ENCODE measurements at places on chromosomes 2 and 18.

GRCh38 chr18:53735526-53735925, 488.9 kb downstream of the MBD2 start:
- no peak for DNase-seq

GRCh38 chr2:47653902-47654789, 128.8 kb upstream of the MSH6 start:
- DNase-seq: no peak

- DNase-seq: no peak
These were observed 198.4 kb downstream of the GALR1 start for GRCh38 chr18:77448046-77448445.

GRCh38 chr2:85990084-85990483, 101.3 kb upstream of the ST3GAL5 start:
- no peak for DNase-seq

DNA sequence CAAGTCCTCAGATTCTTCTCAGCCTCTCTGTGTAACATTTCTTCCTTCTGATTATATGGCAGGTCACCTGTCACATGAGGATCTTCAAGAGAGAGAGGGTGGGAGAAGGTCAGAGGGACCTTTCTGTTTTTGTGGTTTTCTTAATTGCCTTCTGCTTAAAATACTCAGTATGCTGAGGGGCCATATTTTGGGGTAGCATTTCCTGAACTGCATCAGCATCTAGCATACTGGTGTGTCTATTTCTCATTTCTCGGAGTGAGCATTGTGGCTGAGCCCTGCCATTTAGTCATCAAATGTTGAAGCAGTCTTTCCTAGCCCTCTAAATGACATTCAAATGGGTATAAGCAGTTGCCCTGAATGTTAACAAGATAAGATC, 162.7 kb downstream of the MYO3B start:
- no peak for DNase-seq

DNA sequence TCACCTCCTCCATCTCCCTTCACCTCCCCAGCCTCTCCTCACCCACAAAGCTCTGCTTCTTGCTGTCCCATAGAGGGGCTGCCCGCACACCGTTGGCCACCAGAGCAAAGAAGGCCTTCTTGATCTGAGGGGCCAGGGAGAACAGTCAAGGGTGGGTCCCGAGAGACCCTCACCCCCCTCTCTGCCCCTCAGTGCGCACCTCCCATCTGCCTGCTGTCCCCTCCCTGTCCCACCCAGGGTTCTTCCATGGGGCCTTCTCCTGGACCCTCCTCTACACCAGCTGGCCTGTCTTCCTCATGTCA, 3.2 kb downstream of the PRKAG3 start:
- no peak for DNase-seq

GRCh38 chr2:232955856-232956255, 57.2 kb downstream of the NGEF start:
- no peak for DNase-seq

GRCh38 chr2:163982938-163983337, 247.1 kb upstream of the FIGN start:
- no peak for DNase-seq

DNA sequence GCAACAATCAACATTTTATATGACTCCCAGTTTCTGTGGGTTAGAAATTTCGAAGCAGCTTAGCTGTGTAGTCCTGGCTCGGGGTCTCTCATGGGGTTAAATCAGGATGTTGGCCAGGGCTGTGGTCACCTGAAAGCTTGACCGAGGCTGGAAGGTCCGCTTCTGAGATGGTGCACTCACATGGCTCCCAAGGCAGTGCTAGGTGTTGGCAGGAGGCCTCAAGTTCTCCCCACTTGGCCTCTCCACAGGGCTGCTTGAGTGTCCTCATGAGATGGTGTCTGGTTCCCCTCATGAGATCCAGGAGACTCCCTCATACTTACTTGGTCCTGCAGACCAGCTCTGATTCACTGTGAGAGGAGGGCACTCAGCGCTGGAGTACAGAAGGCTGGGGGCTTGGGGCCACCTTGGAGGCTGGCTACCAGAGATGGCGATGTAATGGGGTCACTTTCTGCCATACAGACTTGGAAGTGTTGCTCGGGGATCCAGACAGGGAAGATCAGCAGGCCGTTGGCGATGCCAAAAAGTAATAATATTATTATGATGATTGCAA, 98.8 kb downstream of the INHBB start:
- no peak for DNase-seq

- DNase-seq: no peak
These were observed 90.3 kb downstream of the PRPF40A start for GRCh38 chr2:152626911-152627339.

DNA sequence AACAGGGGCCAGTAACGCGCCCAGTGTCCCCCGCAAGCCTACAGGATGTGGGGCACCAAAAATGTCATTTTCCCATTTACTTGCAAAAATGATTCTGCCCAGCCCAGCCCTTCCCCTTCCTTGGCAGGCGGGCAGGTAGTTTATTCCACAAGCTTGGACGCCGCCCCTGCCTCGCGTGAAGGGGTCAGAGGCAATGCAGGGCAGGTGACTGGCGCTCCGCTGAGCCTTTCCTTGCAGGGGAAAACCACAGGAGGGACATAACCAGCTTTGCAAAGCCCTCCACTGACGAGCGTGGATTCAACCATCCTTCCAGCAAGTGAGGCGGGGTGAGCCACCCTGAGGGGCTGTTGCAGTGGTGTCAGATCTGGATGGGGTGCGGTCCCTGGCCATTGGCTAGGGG, 5.3 kb downstream of the MAB21L4 start:
- DNase-seq: no peak

DNA sequence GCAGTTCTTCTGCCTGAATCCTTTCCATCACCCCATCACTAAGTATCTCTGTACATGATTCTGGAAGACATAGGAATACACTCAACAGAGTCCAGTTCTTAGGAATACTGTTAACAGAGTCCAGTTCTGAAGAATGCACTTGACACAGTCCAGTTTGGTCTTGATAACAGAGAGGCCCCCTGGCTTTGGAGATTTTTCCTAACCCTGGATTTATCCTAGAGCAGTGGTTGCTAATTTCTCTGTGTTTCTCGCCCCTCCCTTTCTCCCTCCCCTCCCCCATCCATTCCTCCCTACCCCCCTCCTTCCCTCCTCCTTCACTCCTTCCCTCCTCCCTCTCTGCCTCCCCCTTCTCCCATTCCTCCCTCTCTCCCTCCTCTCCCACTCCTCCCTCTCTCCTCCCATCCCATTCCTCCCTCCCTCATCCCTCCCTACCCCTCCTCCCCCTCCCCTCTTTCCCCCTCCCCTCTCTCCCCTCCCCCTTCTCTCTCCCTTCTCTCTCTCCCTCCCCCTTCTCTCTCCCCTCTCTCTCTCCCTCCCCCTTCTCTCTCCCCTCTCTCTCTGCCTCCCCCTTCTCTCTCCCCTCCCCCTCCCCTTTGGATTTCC, 105.4 kb downstream of the RTN4 start:
- no peak for DNase-seq

DNA sequence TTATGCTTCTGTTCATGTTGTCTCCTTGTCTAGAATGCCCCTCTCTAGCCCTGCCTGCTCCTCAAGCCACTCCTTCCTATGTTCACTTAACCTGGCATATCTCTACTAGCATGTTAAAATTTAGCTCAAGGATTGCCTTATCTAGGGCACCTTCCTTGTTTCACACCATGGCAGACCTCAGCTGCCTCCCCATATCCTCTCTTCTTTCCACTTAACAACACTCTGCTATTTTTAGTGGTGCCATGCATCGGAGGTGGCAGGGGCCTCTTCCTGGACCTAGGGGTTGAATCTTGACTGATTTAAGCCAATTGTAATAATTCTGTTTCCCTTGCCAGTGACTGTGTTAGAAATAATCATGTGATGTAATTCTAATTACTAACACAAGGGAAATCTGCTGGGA, 36.9 kb upstream of the FAM98A start:
- DNase-seq: no peak

- DNase-seq: peak; percentile 16
These were observed 89.2 kb upstream of the GLS start for GRCh38 chr2:190791347-190791975.

GRCh38 chr2:111148925-111149324, 28.2 kb downstream of the BCL2L11 start:
- no peak for DNase-seq

DNA sequence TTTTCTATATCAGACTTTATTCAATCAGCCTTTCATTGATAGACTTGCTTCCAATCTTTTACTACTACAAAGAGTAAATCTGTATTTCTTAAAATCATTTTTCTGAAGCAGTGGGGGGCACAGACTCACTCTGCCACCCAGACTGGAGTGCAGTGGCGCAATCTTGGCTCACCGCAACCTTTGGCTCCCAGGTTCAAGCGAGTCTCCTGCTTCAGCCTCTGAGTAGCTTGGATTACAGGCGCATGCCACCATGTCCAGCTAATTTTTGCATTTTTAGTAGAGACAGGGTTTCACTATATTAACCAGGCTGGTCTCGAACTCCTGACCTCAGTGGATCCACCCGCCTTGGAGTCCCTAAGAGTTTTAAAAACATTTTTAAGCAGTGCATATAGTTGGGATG, 270.6 kb upstream of the REG3G start:
- DNase-seq: no peak

DNA sequence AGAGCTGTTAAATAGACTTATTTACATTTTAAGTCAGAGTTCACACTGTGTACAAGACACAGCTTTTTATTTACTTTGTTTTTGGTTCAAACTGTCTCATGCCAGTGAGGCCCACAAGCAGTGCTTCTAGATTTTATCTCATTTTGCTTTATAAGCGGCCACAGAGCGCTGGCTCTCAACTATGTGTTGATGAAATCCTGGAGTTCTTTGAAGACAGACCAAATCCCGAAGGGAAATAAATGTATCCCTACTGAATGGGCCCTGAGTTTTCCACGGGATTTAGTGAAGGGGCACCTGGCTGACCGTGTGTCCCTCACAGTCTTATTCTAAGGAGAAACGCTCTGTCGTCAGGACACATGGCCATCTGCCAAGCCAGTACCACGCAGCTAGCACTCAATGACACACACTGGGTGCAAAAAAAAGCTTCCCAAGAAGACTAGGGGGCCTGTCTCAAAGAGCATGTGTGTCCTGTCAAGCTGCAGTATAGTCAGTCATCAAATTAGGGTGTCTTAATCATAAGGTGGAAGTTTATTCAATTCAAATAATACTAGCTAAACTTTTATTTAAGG, 23.4 kb downstream of the LYPD1 start:
- DNase-seq: no peak

DNA sequence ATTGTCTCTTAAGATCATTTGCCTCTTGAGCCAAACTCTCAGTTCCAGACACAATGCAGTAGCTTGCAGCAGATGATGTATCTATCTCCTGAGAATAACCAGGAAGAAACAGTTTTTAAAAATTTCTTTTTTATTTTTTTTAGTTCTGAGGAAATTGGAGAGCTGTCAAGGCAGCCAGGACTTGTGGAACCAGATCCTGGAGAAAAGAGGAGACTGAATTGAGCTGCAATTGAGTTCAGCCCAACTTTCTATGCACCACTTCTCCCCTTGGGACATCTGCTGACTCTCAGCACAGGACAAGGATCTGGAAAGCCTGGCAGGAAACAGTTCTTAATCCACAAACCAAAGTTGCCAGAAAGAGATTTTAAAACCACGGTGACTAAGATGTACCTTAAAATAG, 13.5 kb upstream of the CSRNP3 start:
- DNase-seq: no peak

DNA sequence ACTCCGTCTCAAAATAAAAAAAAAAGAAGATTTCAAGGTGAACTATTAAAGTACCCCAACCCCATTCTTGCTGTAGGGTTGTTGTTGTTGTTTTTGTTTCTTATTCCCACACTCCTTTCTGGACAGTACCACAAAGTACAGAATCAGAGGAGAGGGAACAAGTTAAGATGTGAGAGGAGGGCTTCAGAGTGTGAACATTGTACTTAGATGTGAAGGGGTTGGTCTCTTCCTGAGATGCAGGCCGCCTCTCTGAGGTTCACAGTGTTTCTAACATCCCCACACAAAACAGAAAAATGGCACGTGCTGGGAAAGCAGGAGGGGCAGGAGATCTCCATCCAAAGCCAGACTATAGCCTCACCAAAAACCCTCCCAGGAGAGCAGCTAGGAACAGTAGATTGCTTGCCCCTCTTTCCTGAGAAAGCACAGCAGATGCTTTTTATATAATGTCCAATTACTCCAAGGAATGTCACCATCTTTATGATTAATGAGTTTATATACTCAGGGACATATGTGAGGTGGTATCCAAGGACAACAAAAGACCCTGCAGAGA, 22.6 kb downstream of the ADD2 start:
- DNase-seq: no peak

DNA sequence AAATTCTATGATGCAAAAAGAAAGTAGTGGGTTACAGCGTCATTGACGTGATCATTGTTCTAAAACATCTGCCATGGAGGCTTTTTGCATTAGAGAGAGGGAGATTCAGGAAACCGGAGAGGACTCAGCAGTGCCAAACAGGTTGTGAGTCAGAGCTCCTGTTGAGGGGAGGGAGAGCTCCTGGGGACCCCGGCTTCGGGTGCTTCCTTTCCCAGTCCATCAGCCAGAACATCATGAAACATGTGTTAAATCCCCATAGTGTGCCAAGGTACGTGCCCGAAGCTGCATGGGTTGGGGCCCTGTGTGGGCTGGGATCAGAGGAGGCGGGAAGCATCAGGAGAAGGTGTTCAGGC, 791 bp upstream of the CYRIA start:
- no peak for DNase-seq

DNA sequence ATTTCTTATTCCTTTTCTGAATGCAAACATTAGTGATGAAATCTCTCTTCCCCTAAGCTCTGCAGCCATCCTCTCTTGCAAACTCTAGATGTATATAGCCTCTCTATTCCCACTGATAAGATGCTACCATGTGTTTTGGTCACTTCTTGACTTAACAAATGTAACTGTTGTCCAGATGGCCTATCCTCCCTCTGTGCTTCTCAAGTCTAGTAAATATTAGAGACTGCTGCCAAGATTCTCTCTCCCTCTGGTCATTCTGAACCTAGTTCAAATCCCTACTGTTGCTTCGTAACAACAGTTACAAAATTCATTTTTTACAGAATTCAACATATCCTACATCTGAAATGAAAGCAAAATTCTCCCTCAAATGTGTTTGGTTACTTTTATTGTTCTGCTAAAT, 156.6 kb downstream of the TXNL1 start:
- no peak for DNase-seq

- DNase-seq: no peak
These were observed 132.9 kb upstream of the RND3 start for GRCh38 chr2:150620416-150620815.

GRCh38 chr2:59804732-59805131, 748.7 kb downstream of the BCL11A start:
- no peak for DNase-seq

Data from stimulated activated CD4-positive, alpha-beta T cell treated with anti-CD3 and anti-CD28 coated beads, Interleukin-15, amount 100 ng/mL, for 1 hour (primary cell).